ENCODE measurements at places on chromosomes 4 and X. TPM values are rescaled to one million over a fixed set of nuclear protein-coding genes. Genes with fewer than 3 reads are reported as not detected.

GRCh38 chr4:111070390-111070789, 447.5 kb upstream of the PITX2 start:
- DNase-seq: no peak

- no peak for DNase-seq
Observed at GRCh38 chr4:110826656-110827055, 203.8 kb upstream of the PITX2 start.

GRCh38 chr4:95835672-95836071, 4.2 kb upstream of the PDHA2 start:
- peak; percentile 19 for DNase-seq

DNA sequence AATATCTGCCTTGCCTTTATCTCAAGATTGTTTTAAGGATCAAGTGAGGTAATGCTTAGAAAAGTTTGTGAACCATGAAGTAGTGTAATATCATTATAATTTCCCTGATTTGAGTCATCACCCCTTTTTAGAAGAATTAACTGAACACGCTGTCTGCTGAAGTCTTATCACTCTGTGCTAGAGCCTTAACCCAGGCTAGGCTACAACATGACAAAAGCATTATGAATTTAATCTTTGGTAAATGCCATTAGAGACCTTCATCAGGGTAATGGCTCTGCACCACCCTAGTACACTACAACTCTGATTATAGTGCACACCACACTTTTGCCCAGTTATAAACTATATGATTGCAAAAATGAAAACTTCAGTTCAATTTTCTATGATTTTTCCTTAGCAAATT, 118.3 kb downstream of the ADGRL3 start:
- no peak for DNase-seq

- no peak for DNase-seq
Observed at GRCh38 chr4:27040356-27040755, 179.7 kb downstream of the STIM2 start.

DNA sequence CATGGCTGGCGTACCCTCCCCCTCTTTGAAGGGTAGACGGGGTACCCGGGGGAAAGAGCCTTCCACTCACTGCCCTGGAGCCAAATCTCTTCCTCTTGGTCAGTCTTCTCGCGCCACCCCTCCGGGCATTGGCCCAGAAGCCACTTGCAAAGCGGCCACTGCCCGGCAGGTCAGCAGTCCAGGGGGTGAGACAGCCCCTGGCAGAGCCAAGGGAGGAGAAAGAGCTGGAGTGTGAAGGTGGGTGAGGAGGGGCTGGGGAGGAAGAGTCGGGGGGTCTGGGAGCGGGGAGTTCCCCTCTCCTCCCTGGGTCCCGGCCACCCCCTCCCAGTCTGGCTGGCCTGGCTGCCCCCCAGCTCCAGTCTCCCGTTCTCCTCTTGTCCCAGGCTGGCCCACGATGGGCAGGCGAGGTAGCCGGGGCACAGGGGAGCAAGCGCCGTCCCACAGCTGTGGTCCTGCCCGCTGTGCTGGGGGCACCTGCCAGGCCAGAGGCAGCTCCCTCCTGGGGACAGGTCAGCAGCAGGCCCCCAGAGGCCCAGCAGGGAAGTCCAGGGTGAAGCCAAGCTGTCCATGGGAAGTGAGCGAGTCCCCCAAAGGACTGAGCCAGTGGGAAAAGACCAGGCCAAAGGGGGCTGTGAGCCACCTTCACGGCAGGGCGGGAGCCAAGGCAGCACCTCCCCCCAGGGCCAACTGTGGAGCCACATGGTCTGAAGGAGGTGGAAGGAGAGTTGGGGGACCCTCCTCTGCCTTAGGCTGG, 21.6 kb upstream of the DUSP9 start:
- DNase-seq: no peak

DNA sequence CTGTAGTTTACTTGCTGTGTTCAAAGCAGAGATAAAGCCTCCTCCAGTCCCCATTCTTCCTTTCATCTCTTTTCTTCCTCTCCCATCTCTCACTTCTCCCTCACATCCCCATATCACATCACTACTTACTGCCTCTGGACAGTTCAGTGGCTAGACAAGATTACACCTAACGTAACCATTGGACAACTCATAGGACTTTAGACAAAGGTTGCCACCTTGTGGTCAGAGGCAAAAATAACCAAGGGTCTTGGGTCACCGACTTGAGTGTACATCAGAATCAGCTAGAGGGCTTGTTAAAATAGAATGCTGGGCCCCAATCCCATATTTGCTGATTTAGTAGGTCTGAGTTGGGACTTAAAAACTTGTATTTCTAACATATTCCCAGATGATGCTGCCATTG, 109.3 kb upstream of the DGKK start:
- DNase-seq: peak; percentile 48

- DNase-seq: no peak
Observed at GRCh38 chrX:17285983-17286382, 89.0 kb upstream of the NHS start.

DNA sequence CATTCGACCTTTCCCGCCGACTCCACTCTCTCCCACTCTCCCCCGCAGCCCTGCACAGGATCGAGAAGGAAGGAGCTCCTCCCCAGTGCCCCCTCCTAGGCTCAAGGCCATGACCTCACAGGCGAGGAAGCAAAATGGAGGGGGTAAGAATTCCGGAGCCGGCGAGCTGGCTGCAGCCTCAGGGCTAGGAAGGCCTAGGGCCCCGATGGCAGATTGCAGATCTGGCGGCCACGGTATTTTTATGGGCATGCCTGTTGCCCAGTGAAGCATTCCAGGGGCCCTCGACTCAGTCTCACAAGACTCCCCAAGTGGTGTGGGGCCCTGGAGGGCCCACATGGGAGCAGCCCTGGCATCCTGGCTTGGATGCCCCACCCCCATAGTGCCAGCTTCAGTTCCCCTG, 942 bp upstream of the L1CAM start:
- no peak for DNase-seq

DNA sequence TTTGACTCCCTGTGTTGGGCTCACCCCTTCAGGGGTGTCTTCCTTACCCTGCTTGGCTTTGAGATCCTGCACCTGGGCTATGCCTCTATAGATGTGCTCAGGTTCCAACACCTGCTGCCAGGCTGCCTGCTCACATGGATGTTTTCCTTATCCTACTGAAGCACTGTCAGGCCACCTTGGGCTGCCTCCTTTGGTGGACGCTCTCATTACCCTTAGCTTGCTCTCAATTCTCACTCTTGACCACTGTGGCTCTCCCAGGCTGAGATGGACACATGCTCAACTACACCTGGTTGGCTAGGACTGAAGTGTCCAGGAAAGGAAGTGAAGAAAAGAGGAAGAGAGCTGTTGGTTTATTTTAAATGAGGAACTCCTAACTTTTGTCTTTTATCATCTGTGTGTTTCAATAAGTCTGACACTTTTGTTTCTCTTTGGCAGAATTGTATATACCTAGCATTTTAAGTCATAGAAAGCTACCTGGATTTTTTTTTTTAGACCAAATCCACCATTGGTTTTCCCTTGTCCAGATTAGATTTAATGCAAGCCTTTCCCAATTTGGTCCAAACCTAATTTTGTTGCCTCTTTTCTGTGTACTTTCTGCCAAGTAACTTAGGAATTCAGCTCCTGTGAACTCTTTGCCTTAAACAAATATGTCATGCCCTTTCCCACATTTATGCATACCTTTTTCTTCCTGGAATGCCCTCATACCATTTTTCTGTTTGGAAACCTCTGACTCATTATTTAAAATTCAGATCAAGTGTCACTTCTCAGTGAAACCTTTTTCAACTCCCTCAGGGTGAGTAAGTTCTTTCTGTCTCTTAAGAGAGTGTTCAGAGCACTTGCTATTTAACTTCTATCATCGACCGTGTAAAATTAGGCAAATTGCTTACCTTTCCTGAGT, 175.8 kb downstream of the GC start:
- DNase-seq: peak; percentile 79

DNA sequence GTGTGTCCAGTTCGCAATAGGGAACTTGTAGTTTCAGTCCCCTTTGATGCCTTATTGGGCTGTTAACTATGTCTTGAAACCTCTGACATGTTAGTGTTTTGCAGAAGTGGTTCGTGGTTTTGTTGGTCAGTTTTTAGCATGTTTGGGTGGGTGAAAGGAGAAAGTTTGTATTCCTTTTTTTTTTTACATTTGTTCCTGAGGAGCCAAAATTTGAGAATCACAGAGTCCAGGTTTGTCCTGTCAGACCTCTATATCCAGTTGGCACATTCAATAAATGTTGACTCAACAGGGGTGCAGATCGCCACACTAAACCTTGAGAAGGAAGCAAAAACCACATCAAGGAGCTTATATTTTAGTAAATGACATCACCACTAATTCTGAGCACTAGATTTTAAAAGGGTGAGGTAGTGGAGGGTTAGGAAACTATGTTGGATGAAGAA, 26.2 kb downstream of the DLG3 start:
- peak; percentile 41 for DNase-seq

DNA sequence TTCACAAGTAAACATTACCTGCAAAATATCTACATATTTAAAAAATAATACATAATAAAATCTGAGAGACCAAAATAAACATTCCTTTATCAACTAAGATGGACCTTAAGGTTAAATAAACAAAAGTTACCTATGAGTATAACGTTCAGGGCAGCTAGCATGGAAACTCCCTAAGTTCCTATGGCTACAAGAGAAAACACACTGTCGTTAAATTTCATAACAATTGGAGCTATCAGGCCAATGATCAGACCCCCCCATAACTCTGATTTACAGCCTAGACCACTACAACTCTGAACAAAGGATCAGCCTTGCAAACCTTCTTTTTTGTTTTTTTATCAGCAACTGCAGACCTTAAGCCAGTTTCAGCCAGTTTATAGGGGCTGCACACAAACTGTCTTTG, 1418.4 kb downstream of the PCDH18 start:
- DNase-seq: no peak

FANCB gene
- 8.3 TPM for total RNA-seq

SPANXA2 gene
- total RNA-seq: 223 TPM

SPANXN3 gene
- total RNA-seq: not detected

TMEM31 gene
- not detected for total RNA-seq

C4orf46 gene
- 19.0 TPM for total RNA-seq

ATP6AP2 gene
- total RNA-seq: 138 TPM

CT45A7 gene
- total RNA-seq: not detected
